ENCODE measurements at places on chromosomes 7 and 10.

GRCh38 chr7:30987178-30987577, 23.4 kb downstream of the GHRHR start:
- DNase-seq = no peak

DNA sequence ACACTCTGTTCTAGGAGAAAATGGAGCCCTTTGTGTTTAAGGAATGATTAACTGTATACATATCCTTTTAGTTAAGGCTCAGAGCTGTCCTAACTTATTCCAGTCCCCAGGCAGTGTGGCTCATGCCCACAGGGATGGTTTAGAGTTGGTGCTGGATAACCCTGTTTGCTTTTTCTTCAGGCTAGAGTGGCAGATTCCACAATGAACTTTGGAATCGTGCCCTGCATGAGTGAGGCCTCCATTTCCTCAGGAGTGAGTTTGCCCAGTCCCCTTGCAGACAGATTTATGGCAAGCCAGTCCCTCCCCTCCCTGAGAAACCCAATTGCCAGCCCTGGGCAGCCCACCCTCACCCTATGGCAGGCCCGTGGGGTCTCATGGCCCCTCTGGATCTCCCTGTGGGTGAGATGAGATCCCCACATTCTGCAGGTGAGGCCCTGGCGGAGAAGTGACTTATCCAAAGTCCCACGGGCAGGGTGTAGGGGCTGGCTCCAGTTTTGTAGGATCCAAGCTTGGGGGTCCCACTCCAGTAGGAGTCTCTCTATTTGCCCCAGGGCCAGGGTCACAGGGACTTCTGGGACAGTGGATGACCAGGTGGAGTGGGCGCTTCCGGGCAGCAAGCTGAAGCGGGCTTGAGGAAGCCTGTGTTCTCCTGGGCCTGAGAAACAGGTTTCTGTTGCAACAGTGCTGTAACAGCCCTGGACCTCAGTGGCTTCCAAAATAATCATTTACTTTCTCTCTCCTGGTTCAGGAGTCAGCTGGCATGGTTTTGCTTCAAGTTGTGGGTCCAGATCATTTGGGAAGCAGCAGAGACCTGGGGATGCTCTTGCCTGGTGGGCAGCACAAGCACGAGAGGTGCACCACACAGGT, 9.0 kb upstream of the COMTD1 start:
- no peak for DNase-seq

- DNase-seq = no peak
These were observed 247.4 kb upstream of the TEX47 start for GRCh38 chr7:89042940-89043339.

DNA sequence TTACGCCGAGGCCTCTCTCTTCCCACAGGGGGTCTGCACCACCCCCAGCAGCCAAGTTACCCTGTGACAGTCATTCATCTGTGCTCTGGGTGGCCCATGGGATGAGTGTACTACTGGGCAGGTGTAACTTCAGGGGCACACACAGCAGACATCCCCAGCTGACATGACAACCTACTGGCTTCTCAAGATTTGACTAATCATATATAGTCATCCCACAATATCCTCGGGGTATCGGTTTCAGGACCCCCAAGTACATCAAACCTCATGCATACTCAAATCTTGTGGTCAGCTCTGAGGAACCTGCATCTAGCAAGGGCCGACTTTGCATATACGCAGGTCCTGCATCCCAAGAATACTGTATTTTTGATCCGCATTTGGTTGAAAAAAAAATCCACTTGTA, 336.9 kb upstream of the C7orf33 start:
- no peak for DNase-seq

GRCh38 chr10:92727550-92727949, 37.8 kb downstream of the HHEX start:
- DNase-seq = no peak

DNA sequence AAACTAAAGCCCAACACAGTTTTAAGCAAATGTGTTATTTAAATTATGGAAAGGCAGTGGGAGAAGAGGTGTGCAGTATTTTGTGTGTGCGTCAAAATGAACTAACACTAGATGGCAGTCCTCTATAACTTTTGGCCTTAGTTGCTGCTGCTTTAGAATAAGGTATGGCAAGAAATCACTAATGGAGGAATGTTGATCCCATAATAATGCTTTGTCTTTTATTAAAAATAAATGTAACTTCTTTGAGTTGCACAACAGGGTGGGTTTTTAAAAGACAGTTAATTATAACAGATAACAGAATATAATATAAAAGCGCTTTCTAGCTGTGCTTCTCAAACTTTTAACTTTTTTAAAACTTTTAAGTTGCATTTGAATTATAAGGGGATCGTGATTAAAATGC, 56.4 kb downstream of the BBS9 start:
- no peak for DNase-seq
